AG09319 (cell line): ENCODE measurements at places on chromosomes 3 and 15.

DNA sequence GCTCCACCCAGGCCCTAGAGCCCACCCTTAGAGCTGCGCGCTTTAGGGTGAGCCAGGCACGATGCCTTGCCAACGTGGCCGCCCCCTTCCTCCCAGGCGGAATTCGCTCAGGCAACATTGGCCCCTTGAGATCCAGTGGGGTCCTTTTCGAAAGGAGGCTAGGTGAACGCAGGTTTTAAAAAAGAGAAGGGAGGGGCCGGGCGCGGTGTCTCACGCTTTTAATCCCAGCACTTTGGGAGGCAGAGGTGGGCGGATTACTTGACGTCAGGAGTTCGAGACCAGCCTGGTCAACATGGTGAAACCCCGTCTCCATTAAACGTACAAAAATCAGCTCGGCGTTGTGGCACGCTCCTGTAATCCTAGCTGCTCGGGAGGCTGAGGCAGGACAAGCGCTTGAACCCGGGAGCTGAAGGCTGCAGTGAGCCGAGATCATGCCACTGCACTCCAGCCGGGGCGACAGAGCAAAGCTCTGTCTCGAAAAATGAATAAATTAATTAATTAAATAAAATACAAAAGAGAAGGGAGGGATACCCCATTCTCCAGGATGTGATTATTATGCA lies 984 bp upstream of the RPP25 start:
- no peak for DNase-seq

DNA sequence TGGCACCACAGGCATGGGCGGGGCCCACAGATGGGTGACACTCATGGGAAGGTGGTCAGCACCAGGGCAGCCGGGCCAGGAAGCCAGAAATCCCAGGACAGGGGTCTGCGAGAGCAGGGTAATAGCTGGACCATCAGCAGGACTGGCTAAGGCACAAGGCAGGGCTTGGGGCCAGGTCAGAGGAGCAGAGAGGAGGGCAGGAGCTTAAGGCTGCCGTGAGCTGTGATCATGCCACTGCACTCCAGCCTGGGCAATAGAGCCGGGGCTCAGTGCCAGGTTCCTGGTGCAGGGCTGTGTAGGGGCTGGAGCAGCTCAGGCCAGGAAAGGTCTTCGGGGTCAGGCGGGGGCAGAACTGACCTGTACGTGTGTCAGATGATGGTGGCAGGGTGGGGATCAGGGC lies 64.2 kb upstream of the LINGO1 start:
- no peak for DNase-seq

DNA sequence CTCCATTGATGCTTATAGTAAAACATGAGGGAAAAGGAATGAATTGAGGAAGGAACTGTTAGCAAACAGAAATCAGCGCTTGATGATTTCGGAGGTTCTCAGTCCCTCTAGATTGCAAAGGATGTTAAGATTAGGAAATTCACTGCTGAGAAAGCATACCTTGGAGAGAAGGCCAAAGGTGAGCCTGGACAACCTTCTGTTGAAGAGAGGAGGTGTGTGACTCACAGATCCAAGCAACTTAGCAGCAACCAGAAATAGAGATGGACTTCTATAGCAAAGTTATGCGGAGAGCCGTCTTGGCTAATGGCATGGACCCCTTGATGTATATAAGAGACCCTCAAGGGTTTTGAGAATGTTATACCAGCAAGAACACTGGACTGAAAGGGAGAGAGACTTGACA lies 114.3 kb downstream of the EEFSEC start:
- DNase-seq: no peak

GRCh38 chr15:23083115-23083514 lies 43.7 kb upstream of the TUBGCP5 start:
- DNase-seq: no peak

GRCh38 chr3:117518364-117518763 lies 808.8 kb downstream of the TUSC7 start:
- no peak for DNase-seq

GRCh38 chr15:40108061-40108854 lies 421 bp downstream of the BMF start:
- DNase-seq: no peak

GRCh38 chr3:97863031-97863430 lies 41.2 kb downstream of the CRYBG3 start:
- DNase-seq: no peak

DNA sequence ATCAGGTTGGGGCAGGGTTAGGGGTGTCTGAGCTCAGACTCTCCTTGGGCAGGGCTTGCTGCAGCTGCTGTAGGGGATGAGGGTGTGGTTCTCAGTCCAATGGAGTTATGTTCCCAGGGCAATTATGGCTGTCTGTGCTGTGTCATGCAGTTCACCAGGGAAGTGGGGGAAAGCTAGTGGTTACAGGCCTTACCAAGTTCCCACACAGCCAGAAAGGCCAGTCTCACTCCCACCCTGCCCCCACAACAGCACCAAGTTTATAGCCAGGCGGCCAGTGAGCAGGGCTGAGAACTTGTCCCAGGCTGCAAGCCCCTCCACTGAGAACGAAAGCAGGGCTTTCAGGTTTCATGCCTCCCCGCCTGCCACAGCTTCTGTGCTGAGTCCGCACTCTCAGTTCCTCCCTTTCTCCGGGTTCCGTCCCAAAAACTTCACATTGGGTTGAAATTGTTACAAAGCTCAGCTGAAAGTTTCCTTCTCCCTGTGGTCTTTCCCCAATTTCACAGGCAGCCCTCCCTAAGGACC lies 19.6 kb upstream of the CPOX start:
- no peak for DNase-seq

GRCh38 chr15:54567408-54568035 lies 589.3 kb downstream of the UNC13C start:
- no peak for DNase-seq

DNA sequence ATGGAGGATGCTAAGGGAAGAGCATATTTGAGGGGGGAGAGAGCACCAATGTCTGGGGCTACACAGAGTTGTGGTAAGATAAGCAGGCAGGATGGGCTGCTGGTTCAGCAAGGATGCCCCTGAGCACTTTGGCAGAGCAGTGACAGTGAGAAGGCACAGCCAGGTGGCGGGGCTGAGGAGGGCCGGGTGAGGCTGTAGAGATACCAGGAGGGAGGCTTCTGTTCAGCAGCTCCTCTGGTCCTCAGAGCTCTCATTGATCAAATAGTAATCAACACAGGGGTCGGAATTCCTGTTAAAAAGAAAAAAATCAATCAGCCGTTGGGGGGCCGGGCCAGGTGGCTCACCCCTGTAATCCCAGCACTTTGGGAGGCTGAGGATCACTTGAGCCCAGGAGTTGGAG lies 11.5 kb upstream of the XIRP1 start:
- DNase-seq: no peak

DNA sequence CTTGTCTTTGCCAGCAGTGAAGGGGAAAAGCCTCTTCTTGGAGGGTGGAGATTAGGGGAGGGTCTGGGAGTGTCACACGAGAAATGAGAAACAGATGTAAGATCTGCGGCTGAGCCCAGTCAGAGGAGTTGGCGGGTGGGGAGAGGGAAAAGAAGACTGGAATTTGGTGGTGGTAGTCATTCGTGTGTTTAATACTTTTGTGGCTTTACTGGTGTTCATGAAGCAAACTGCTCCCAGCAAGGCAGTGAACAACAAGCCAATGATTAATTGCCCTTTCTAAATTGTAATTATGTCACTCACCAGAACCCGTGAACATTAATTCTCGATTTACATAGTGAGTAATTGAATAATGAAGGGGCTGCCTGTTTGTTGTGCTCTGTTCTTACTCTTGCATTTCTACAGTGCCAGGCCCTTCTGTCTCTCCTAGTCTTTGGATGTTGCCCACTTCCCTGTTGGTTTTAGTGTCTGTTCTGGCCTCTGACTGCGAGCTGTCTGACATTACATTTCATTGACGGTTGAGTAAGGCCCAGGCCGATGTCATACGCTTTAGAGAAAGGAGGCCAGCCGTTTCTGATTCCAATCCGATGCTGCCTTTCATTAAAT lies 78.0 kb downstream of the CHCHD6 start:
- peak; percentile 73 for DNase-seq

GRCh38 chr15:45343258-45343860 lies 35.0 kb downstream of the GATM start:
- DNase-seq: no peak

- DNase-seq: no peak
These were observed 36.9 kb downstream of the HACD2 start for GRCh38 chr3:123547881-123548519.

DNA sequence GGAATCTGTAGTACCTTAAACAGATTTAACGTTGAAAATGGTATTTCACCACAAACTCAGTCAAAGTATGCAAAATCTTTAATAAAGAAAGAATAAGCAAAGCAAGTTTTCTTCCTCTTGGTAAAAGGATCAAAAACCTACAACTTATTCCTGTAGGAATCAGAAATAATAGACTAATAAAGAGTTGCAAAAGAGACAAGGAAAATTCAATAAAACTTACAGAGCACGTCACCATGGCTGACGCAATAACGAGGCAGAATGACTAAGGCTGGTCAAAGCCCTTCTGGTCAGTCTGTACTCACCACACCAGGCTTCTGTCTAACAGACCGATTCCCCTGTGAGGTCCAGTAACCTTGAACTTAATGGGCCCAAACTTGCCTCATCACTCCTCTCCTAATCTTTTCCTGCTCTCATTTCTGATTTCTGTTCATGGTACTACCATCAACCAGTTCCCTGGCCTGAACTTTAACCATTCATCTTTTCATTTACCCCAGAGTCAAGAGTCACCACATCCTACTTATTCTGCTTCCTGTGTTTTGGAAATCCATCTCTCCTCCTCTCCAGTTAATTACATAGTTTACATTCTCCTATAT lies 5.0 kb downstream of the MASP1 start:
- DNase-seq: peak; percentile 79

- DNase-seq: no peak
These were observed 38.6 kb upstream of the SEC22A start for GRCh38 chr3:123163141-123163540.

DNA sequence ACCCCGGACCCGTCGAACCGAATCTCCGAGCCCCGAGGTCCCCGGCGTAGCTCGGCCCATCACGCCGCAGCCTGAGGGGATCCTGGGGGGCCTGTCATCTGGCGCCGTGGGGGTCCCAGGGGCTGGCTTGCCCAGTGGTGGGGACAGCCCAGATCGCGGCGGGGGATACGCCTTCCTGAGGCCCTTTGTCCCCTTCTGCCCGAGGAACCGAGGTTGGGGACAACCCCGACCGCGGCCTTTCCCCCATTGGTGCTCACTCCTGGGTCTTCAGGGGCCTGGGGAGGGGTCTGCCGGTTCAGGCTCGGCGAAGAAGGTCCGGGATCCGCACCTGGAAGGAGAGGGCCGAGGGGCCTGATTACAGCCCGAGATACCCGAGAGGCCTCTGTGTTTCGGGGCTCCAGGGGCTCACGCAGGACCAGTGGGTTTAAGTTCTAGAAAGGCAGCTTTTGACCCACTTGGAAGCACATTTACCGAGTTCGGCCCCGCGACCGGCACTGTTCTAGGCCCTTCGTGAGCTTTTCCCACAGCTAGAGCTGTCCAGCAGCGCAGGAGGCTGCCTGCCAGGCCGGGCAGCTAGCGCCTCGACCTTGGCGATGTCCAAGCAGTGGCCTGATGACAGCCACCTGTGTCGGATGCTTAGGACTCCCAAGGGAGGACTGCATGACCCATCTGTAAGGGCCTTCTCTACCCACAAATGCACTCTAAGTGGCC lies 504 bp downstream of the ABHD2 start:
- no peak for DNase-seq
